RCC 7860 (cell line): ENCODE measurements at places on chromosomes 4 and X.

DNA sequence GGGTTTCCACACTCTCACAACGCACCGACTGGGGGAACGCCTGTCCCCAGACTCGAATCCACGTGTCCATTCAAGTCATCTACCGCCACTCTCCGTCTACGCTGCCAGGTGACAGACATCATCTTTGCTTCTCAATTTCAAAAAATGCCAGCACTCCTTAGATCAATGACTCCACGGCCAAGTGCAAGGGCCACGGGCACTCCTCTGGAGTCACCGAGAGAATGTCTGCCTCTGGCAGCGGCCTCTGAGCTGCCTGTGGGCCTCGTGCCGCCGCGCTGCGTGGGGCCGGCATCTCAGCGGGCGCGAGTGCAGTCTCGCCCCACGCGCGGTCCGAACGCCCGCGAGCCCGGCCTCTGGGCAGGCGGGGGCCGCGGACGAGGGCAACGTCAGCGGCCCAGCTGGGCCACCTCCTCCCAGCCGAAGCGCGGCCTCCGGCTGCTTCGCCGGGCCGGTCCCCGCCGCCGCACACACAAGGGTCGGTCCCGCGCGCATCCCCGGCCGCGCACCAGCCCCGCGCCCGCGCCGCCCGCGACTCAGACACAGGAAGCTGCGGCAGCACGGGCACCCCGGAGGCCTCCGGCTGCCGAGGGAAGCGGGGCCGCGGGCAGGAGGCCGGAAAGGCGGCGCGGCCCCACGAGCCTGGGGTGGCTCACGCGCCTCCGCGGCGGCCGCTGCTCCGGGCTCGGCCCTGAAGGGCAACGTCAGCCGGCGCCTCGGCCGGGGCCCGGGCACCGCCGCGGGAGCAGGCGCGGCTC is 450 bp downstream of the ACSL1 start:
- DNase-seq, result no peak

GRCh38 chr4:184817494-184818215 is 8.1 kb downstream of the ACSL1 start:
- no peak for DNase-seq

GRCh38 chr4:185774845-185775680 is 36.9 kb downstream of the SORBS2 start:
- DNase-seq, result no peak

DNA sequence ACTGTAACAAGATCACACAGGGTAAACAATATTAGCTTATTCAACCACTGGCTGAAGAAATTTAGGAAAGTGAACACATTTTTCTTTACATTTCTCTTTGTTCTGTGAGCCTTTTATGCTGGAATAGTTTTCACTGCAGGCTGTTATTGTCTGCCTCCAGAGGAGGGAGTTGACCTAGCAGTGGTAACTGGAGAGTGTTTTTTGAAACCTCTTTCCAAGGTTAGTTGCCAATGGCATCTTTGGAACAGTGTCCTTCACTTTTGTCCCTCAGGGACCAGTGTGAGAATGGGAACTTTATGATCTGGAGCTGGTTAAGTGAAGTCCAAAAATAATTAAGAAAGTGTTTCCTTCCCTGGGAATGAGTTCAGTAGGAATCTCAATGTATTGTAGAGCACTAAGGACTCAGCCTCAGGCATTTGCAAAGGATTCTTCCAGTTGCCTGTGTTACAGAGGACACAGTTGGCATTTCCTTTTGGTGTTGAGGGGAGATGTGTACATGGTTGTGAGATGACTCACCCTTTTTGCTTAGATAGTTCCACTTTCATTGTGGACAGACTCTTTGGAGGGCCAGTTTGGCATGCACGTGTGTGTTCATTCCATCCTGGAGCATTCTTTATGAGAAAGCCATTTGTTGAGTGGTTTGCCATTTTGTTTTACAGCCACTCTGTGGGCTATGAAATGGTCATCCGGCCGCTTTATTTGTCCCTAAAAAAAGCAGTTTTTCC is 61.3 kb downstream of the AR start:
- peak; percentile 37 for DNase-seq

DNA sequence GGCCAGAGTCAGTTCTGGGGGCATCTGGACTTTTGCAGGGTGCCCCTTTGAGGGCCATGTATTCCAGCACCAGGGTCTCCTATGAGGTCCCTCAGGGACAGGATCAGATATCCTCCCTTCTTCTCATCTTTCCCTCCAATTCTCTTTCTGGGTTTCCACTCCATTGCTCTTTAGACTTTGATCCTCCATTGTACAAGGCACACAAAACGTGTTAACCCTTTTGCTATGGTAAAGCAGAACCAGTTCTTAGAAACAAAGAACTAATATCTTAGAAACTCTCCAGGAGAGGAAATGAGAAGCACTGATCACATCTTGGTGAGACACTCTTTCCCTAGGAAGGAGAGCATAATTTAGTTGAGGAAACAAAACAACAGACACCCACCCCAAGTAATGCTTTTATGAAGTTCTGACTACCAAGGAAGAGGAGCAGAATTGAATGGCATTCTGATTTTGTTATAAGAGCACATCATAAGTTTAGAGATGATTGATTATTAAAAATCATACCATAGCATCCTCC is 200.7 kb upstream of the NPY2R start:
- no peak for DNase-seq

DNA sequence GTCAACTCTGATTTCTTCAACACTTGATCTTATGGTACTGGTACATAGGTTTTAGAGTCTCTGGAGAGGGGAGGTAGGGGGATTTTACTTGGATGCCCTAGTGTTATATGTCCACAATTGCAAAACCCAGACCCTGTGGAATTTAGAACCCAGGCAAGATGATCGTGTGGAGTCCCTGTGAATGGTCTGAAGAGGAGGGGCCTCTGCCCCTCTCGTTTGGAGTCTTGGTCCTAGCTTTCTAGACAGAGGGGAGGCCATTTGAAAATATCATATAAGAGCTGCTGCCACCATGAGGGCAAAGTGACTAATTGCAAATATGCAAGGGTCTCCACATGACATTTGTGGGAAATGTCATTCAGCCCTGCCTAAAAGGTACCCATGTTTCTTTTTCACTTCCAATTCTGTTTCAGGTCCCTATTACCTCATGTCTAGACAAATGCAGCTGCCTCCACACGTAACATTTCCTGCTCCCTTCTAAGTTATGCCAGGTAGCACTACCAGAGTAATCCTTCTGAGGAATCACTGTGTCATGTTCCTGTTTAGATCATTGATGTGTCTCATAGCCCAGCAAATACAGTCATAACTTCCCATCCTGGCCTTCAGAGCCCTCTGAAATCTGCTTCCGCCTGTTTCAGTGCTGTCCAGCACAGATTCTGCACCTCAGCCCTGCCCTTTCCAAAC is 126.8 kb downstream of the KLHL8 start:
- peak; percentile 83 for DNase-seq

- peak; percentile 16 for DNase-seq
These were observed 30.2 kb upstream of the NKX6-1 start for GRCh38 chr4:84529169-84529751.

- DNase-seq, result no peak
These were observed at the start of gene ARHGEF6 for GRCh38 chrX:136780763-136781162. Gene ARHGEF6, minus strand, starts transcription at chrX:136780932. Its CDS starts 50 bp downstream, at chrX:136780882.

- no peak for DNase-seq
These were observed 6.3 kb downstream of the UBA6 start for GRCh38 chr4:67694662-67695061.

GRCh38 chr4:105191621-105192210 is 45.0 kb downstream of the TET2 start:
- peak; percentile 26 for DNase-seq

DNA sequence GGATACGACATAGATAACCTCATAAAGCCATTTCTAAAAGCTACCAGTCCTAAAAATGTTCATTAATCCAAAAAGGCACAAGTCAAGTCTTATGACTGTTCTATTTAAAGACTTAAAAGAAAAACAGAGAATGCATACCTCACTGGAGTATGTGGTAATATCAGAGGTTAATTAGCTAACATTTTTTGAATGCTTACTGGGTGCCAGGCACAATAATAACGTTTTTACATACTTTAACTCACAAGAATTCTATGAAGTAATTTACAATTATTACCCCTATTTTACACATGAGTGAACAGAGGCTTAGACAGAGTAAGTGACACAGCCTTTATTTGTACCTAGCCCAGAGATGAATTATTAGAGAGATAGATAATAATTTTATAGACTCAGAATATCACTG is 207.5 kb downstream of the PDGFC start:
- peak; percentile 19 for DNase-seq

GRCh38 chrX:49273181-49273727 is 3.7 kb downstream of the PPP1R3F start:
- DNase-seq, result no peak

DNA sequence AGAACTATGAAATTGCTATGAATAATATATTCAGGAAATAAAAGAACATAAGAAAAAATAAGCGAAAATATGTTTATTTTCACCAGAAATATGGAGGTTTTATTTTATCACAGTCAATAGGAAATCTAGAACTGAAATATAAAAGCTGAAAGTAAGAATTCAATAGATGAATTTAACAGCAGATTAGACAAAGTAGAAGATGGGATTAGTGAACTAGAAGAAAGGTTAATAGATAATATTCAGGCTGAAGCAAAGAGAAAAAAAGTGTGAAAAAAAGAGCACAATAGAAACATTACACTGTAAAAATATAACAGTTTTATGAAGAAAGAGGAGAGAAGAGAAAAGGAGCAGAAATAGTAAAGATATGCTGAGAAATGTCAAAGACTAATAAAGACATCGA is 1152.1 kb downstream of the FAT4 start:
- DNase-seq, result no peak

GRCh38 chr4:2438822-2439718 is 20.3 kb downstream of the CFAP99 start:
- DNase-seq, result no peak

DNA sequence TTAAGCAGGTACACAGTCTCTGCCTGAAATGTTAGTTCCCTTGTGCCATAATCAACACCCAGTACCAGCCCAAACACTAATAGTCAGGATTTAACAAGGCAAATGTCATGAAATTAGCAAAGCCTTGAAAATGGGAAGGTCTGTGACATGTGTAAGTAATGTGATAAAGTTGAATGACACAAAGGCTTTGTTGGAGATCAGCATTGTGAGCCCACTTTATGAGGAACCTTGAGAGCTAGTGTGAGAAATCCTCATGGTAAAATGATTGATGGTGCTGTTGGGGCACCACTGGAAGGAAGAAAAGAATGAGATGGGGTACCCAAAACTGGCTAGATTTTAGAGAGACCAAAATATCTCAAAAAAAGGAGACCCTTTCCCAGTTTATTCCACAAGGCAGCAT is 3.3 kb upstream of the LIN54 start:
- no peak for DNase-seq

DNA sequence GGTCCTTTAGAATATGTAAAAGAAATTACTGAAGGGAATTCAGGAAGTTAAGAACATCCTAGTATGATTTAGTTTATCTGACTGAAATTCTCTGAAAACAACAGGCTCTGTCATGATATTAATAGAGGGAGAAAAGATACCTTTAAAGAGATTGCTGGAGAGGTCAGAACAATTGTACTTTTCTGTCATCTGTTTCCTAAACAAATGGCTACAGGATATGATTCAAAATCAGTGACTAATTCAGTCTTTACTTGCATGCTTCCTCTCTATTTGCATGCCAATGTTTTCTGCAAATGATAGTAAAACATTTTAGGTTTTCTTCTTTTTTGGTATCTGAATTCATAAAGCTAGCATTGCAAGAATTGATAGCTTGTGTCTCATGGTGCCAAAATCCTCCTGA is 616.7 kb upstream of the PCDH7 start:
- no peak for DNase-seq

DNA sequence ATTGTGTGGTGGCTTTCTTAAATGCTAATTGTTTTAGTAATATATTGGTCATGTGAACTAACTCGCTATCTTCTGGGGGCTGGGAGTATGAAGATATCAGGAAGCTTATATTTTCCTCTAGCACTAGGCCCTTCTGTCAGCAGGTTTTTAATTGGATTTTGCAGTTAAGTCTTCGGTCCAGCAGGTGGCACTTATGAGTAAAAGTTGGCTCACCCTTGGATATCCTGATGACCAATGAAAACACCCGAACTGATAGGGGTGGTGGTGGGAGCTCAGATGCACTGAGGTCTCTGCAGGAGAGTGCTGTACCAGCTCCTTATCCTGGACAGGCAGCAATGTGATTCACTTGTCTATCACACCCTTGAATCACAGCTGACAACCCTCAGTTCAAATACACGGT is 1365.8 kb upstream of the DIAPH2 start:
- DNase-seq, result peak; percentile 4

GRCh38 chrX:74534569-74535038 is 79.8 kb downstream of the RLIM start:
- peak; percentile 11 for DNase-seq

- DNase-seq, result no peak
These were observed 111.5 kb downstream of the DTHD1 start for GRCh38 chr4:36392916-36393315.

- DNase-seq, result no peak
These were observed 399.3 kb downstream of the HNRNPD start for GRCh38 chr4:81974523-81974922.

DNA sequence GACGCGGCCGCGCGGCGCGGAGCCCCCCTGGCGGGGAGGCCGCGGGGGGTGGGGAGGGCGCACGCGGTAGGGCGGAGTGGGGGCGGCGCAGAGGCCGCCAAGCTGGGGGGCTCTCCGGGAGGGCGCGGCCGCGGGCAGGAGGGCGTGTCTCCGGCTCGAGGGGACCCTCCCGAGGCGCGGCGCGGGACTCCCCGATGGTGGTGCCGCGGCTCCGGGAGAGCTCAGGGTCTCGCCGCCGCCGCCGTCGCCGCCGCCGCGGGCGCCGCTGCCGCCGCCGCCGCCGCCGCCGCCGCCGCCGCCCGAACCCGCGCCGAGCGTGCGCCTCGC is 165 bp upstream of the PTCHD1 start:
- DNase-seq, result no peak

- peak; percentile 56 for DNase-seq
These were observed 17.7 kb upstream of the TAB3 start for GRCh38 chrX:30906726-30907125.

DNA sequence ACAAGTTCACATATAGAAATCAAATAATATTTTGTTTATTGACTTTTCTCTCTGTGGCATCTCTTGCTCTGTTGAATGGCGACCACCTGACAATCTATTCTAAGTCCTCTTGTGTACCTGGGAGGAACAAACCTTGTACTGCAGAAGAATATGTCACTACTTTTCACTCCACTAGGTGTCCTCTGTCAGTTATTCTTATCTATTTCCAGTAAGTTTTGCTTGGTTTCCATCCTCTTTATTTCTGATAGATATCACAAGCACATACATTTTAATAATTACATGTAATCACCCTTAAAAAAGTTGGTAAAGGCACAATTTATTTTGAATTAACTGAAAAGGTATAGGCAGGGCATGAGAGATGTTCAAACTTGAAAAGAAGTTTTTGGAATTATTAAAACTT is 238.4 kb downstream of the SNCA start:
- DNase-seq, result peak; percentile 6

DNA sequence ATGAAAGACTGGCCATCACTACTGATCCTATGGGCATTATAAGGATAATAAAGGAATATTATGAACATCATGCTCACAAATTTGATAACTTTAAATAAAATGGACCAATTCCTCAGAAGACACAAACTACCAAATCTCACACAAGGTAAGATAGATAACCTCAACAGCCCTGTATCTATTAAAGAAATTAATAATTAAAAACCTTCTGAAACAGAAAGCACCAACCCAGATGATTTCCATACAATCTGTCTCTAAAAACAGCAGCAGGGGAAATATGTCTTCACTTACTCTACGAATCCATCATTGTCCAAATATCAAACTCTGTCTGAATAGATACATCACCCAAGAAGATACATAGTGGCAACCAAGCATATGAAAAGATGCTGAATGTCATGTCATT is 55.2 kb downstream of the LCORL start:
- DNase-seq, result no peak

GRCh38 chr4:152009983-152010709 is 249.3 kb upstream of the GATB start:
- DNase-seq, result no peak
